ENCODE measurements at places on chromosomes 16 and 17.
A peak's percentile ranks its signal among the peaks of the same experiment; 100 is the strongest.

- no peak for DNase-seq
Measured at GRCh38 chr16:89092013-89092412, 1.6 kb upstream of the ACSF3 start.

DNA sequence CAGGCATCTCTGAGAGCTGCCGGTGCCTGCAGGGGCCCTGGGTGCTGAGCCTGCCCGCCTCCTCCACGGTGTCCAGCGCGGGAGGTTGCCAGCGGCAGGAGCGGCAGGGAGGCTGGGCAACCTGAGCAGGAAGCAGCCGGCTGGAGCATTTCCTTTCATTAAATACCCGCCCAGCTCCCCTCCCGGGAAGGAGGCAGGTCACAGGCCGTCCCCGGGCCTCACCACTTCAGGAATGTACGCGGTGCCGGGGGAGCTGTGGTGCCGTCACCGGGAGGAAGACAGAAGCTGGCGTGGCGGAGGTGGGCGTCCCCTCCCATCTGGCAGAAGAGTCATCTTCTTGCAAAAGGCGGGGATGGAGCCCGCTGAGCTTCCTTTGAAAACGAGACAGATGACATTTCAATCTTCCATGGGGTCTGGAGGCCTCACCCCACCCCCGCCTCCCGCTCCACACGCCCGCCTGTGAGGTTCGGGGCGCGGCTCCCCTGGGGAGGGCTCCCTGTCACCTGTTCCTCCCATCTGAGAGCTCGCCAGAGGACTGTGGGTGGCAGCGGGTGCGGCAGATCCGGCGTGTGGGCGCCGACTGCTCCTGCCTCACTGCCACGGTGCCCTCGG, 16.0 kb downstream of the SOX8 start:
- DNase-seq: peak; percentile 74

- DNase-seq: no peak
Measured at GRCh38 chr17:4475463-4475862, 23.2 kb upstream of the SPNS2 start.

DNA sequence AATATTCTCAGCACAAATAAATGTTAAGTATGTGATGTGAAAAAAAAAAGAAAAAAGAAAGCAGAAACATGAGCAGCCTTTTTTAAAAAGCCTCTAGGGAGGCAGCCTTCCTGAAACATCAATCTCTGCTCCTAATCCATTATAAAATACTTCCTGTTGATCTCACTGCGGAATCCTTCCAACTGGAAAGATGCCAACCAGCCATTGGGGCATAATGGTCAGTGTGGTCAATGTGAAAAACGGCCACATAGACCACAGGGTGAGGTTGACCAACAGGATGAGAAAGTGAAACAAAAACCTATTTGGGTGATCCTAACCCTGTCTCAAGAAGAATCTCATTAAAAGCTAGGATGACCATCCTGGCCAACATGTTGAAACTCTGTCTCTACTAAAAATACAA, 26.1 kb upstream of the ABCA8 start:
- no peak for DNase-seq

GRCh38 chr17:862582-862981, 80.4 kb downstream of the MRM3 start:
- no peak for DNase-seq

DNA sequence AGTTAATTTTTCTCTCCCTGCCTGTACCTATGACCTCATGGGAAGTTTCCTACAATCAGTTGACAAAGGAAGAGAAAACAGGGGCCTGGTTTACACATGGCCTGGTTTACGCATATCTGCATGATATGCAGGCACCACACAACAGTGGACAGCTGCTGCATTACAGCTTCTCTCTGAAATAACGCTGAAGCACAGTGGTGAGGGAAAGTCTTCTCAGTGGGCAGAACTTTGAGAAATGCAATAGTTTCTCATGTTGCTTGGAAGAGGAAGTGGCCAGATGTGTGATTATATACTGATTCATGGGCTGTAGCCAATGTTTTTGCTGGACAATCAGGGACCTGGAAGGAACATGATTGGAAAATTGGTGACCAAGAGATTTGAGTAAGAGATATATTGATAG, 324.1 kb upstream of the GOT2 start:
- no peak for DNase-seq

GRCh38 chr17:6069539-6070429, at the start of gene WSCD1:
TSS of gene WSCD1 (plus strand) at chr17:6070379. CDS start at chr17:6080659, 10,280 bp downstream.
- peak; percentile 51 for DNase-seq
